ENCODE measurements at places on chromosomes 11 and 22.
A peak's percentile ranks its signal among the peaks of the same experiment; 100 is the strongest.

DNA sequence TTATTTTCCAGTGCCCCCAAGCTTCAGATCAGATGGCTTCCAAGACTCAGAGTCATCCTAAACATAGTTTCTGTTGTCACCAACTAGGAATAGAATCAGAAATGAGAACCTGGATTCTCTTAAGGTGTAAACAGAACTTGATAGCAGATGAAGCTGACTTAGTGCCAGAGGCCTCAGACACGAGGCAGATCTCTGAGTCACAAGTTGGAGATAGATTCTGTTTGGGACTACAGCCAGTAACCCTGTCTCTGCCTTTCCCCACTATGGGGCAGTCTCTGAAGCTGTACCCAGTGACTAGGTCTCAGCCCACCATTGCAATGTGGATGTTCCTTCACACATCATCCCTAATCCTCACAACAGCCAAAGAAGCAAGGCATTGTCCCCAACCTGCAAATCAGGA is 25.4 kb downstream of the NEU3 start:
- no peak for DNase-seq

DNA sequence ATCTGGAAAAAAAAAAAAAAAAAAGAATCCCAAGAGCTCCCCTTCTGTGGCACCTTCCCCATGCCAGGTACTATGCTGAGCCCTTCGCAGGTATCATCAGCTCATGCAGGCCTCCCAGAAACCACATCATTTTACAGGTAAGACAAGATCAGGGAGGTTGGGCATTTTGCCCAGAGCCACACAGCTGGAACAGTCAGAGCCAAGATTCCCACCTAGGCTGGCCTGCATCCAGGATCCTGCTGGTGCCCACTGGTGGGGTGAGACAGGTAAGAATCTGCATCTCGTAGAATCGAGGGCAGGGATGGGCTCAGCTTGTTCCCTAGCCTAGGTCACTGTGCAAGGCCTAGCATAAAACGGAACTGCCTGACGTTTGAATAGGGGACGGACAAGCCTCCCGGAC is 15.7 kb upstream of the MEN1 start:
- DNase-seq = no peak

DNA sequence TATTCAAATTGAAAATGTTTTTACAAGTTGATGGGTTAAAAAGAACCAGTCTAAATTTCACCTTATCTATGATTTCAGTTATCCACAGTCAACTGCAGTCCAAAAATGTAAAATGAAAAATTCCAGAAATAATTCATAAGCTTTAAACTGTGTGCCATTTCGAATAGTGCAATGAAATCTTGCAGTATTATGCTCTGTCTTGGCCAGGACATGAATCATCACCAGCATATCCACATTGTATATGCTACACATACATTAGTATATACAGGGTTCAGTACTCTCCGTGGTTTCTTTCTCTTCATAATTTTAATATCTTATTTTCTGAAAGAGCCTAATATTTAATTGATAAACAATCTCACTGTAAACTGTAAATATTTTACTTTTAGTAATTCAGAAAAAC is 45.9 kb downstream of the ARHGAP32 start:
- no peak for DNase-seq

DNA sequence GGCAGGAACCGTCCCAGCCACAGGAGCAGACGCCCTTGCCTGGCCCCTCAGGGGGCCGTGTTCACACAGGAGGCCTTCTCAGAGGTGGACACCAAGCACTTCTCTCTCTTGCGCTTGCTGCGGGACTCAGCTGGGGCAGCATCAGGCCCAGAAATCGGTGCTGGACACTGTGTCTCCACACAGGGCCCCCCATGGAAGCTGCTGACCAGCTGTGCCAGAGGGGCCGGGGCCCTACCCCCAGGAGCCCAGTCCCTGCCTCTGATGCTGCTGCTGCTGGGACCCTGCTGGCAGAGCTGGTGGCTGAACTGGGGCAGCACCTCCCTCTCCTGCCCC is 4.0 kb downstream of the PLXNB2 start:
- no peak for DNase-seq

- DNase-seq = no peak
These were observed 106.5 kb upstream of the SYT13 start for GRCh38 chr11:45392591-45393091.

DNA sequence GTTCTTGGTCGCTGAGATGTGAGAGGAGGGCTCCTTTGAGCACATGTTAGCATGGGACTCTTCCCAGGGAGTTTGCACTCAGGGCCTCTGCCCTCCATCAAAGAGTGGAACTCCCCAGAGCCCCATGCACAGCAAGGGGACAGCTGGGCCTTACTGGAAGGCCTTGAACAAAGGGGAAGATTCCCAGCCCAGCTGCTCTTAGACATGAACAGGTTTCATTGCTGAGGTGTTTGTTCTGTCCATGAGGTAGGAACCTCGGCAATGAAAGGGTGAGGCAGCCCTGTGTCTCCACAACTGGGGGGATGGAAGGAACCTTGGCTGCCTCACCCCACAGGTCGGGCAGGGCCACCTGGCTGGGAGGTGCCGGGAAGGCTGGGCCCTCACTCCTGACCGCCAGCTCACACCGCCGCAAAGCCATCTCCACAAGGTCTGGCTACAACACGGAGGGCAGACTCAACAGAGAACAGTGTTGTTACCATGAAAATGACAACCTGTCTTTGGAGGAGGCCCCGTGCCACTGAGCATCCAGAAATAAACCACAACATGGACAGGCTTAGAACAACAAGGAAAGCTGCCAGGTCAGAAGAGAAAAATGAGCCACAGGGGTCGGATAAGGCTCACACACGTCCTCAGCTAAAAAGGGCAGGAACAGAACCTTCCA is 3.2 kb downstream of the DERL3 start:
- no peak for DNase-seq

DNA sequence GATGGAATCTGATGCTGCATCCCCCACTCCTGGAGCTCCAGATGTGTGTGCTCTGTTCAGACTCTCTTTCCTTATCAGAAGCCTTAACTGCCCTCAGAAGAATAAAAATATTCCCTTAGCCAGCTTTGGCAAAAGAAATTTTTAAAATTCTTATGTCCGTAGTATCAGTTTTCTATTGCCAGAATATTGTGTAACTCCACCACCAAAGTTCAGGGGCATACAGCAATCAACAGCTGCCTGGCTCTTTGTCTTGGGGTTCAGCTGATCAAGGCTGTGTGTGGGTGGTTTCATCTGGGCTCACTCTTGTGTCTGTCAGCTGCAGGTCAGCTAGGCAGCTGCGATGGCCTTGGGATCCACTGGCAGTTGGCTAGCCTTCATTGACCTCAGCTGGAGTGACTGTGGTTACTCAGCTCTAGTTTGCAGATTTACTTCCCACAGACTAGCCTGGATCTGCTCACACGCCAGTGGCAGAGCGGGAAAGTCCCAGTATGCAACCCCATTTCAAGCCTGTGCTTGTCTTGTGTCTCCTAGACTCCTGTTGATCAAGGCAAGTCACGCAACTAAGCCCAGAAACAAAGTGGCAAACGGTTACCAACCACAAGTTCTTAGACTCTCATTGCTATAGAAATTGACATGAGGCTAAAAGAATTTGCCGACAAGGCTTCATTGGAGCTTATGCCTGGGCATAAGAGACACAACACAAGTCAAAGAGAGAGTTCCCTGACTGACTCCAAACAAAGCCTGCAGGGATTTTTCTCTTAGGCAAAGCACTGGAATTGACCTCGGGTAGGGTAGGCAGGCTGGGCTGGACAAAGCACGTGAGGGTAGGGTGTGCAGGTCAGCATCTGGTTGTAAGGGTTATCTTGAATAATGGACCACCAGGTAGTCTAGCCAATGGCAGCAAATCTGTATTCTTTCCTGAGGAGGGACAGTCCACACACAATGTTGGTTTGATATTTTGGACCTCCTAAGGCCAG is 7.5 kb downstream of the TMEM138 start:
- peak; percentile 29 for DNase-seq

- no peak for DNase-seq
These were observed 71.4 kb upstream of the SEZ6L start for GRCh38 chr22:26097840-26098239.

GRCh38 chr11:2220173-2220771 is 48.7 kb upstream of the TH start:
- DNase-seq = no peak

GRCh38 chr22:27185099-27185709 is 527.8 kb downstream of the MIAT start:
- no peak for DNase-seq

DNA sequence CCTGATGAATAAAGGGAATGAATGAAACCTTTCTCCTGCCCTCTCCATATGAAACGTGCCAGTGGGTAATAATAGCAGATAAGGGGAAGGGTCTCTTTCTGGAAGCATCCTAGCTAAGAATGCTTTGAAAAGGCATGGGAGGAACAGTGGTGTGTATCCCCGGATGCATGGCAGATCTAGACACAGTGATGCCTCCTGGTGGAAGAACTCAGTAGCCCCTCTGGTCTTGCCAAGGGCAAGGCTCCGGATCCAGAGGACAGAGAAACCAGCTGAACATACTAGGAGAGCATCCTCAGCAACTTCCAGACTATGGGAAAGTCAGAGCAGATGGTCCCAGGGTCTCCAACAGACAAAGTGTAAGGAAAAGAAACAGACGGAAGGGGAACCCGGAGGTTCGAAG is 6.4 kb downstream of the BAIAP2L2 start:
- no peak for DNase-seq

- DNase-seq = no peak
These were observed 392.2 kb upstream of the CCDC179 start for GRCh38 chr11:23252426-23252825.

DNA sequence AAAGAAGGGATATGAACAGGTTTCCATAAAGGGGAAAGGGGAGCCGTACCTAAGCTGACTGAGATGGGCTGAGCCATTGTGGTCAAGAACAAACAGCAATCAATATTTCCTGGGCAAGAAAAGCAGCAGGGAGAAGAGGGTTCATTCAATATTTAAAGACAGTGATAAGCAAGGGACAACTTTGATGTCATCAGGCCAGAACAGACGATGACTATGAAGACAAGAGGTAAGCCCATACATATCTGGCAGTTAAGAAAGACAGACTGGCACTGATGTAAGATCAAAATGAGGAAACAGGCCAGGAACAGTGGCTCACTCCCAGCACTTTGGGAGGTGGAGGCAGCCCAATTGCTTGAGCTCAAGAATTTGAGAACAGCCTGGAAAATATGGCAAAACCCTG is 2.4 kb downstream of the OR5A2 start:
- DNase-seq = no peak

- no peak for DNase-seq
These were observed 11.1 kb downstream of the SIPA1 start for GRCh38 chr11:65648997-65649493.

GRCh38 chr11:17531071-17531600 is 13.1 kb downstream of the USH1C start:
- no peak for DNase-seq

DNA sequence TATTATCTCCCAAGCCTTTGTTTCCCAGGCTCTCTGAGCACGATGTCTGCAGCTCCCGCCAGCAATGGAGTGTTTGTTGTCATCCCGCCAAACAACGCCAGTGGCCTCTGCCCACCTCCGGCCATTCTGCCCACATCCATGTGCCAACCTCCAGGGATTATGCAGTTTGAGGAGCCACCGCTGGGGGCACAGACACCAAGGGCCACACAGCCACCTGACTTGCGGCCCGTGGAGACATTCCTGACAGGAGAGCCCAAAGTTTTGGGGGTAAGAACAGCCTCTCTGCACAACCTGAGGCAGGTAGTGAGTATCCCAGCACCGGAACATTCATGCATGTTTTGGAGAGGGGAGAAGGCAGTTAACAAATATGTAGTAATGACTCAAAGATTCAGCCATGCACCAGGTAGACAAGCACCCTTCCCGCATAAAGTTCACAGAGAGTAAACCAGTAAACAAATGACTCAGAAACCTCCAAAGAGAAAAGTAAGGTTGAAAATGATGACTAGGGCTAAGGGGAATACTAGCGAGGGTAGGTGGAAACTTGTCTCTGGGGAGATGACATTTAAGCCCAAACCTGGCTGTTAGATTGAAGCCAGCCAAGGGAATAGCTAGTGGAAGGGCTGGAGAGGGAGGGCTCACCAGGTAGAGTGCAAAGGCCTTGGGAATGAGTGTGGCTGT is 7.2 kb downstream of the MS4A15 start:
- DNase-seq = no peak

GRCh38 chr11:95924414-95924760 is 480 bp upstream of the MTMR2 start:
- DNase-seq = peak; percentile 5

- DNase-seq = no peak
These were observed 20.6 kb downstream of the KCNQ1OT1 start for GRCh38 chr11:2679011-2679676.

DNA sequence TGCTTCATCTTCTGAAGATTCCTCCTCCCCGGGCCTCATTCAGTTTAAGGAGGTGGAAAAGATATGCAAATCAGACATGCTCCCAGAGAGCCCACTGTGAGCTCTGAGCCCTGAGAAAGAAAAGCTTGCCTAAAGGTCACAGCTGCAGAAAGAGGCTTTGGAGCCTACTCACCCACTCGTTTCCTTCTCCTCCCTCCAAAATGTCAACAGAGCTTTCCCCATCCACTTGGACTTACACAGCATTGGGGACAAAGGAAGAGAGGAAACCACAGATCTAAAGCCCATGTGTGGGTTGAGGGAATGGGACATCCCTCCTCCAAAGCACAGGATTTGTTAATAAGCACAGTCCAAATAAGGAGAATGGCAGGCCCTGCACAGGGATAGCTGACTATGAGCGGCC is 158.4 kb downstream of the ETS1 start:
- DNase-seq = no peak

- DNase-seq = no peak
These were observed 103.7 kb downstream of the ZBTB16 start for GRCh38 chr11:114163229-114163631.

GRCh38 chr11:101341578-101341977 is 212.0 kb upstream of the PGR start:
- DNase-seq = no peak

DNA sequence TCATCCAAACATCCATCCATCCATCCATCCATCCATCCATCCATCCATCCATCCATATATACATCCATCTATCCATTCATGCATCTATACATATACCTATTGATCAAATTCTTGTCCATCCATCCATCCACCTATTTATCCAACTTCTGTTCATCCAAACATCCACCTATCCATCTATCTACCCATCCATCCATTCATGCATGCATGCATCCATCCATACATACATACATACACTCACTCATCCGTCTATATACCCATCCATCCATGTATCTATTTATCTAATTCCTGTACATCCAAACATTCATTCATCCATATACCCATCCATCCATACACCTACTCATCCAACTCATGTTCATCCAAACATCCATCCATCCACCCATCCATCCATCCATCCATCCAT is 19.3 kb upstream of the YWHAH start:
- DNase-seq = no peak

Measured in CD14-positive monocyte (primary cell).